ENCODE measurements at places on chromosomes 7 and 10.

- DNase-seq: no peak
Measured at GRCh38 chr7:27901028-27901760, 161.2 kb downstream of the TAX1BP1 start.

DNA sequence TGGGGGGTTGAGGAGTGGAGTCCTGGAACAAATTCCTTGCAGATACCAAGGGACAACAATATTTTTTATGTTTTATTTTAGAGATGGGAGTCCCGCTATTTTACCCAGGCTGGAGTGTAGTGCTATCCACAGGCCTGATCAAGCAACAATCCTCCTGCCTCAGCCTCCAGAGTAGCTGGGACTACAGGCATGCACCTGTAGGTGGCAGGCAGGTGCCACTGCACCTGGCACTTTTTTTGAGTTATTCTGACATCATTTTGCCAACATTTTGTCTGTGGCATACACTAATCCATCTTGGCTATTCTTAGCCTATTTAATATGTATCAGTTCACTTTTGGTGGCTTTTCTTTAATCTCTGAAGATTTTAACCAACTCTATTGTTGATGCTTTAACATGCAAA lies 317.8 kb upstream of the MTPN start:
- no peak for DNase-seq

GRCh38 chr10:82206831-82207230 lies 331.8 kb downstream of the NRG3 start:
- no peak for DNase-seq

- DNase-seq: peak; percentile 3
Measured at GRCh38 chr10:97597778-97598177, 8.3 kb downstream of the C10orf62 start.

DNA sequence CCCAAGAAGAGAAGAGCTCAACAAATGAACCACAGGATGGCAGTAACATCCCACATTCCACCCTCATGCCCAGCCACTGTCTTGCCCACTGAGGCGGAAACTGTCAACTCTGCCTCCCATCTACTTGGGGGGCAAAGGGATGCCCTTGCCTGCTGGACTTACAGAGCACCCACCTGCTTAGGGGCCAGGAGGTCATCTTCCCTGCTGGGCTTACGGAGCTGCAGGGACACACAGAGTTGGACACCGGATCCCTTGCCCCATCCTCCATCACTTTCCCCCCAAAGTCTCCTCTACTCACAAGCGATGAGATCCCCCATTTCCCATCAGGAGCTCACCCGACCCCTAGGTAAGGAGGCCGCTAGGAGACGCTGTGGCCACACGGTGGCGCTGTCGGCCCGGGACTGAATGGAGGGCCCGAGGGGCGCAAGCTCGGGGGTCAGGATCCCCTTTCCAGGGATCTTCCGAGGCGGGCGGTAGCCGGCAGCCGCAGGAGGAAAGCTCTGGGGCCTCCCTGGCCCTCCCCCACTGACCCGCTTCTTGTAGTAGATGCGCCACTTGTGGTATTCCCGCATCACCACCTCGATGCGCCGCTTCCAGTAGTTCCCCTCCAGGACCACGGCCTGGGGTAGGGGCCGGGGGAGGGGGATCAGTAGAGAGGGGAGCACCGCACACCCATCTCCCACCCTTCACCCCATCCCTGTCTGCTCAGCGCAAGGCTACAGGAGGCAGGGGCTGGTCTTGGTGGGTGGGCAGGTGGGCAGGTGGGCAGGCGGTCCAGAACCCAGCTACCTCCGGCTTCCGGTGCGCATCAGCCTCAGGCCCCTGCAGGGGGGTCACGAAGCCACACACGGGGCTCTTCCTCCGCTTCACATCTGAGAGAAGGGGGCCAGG lies 17.3 kb downstream of the MLXIPL start:
- DNase-seq: peak; percentile 82
